ENCODE measurements at places on chromosomes 5 and 9.

DNA sequence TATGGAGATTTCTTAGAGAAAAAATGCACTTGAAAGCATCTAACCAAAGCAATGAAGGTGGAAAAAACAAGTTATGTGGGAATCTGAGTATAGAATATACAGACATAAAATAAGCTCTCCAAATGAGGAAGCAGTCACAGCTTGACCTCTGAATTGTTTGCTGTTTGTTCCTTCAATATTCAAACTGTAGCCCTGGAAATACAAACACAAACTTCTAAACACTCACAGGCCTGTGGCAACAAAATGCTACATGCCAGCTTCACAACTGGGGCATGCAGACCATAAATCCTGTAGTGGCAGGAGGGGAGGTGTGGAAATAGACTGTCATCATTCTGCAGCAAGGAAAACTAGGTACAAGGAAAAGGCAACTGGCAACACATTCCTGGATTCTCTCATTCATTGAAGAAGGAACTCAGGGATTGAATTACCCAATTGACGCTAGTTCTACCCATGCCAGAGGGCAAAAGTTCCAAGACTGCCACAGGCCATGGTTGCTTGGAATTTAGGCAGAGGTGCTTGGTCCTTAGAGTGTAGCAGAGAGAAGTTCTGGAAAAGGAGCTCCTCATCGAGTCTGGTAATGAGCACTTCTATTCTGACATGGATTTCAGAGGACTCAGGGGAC lies 349.6 kb downstream of the PDE4D start:
- no peak for DNase-seq

DNA sequence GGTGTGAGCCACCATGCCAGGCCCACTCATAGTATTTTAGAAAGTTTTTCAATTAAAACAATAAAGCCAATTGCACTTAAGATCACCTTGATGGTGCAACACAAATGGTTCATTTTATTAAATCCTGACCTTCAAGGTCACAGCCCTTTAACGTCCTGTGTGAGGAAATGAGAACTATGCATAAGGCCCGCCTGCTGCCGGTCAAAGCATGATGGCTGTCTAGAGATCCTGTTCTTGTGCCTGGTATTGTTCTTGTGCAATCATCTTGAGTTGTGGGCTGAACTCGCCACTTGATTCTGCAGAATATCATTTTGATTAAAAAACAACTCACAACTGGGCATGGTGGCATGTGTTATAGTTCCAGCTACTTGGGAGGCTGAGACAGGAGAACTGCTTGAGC lies 43.6 kb upstream of the FBXW11 start:
- DNase-seq, result no peak

DNA sequence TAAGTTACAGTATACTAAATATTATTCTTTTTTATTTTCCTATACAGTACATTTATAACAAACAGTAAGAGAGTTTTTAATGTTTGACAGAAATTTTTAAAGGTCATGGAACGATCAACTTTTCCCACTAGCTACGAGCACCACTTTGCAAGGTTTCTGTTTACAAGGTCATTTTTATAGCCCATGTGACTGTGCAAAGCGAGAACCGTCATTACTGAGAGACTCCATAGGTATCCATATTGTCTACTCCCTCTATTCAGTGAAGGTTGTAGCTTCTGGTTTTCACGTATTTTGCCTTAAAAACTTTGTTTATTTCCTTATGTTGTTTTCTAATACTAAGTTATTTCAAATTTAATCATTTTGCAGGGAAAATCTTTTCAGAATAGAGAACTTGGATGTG lies 186.3 kb upstream of the RGMB start:
- no peak for DNase-seq

- DNase-seq, result peak; percentile 2
Measured at GRCh38 chr5:119478781-119479180, 26.5 kb downstream of the HSD17B4 start.

GRCh38 chr5:112186401-112186990 lies 232.6 kb downstream of the EPB41L4A start:
- DNase-seq, result peak; percentile 61

DNA sequence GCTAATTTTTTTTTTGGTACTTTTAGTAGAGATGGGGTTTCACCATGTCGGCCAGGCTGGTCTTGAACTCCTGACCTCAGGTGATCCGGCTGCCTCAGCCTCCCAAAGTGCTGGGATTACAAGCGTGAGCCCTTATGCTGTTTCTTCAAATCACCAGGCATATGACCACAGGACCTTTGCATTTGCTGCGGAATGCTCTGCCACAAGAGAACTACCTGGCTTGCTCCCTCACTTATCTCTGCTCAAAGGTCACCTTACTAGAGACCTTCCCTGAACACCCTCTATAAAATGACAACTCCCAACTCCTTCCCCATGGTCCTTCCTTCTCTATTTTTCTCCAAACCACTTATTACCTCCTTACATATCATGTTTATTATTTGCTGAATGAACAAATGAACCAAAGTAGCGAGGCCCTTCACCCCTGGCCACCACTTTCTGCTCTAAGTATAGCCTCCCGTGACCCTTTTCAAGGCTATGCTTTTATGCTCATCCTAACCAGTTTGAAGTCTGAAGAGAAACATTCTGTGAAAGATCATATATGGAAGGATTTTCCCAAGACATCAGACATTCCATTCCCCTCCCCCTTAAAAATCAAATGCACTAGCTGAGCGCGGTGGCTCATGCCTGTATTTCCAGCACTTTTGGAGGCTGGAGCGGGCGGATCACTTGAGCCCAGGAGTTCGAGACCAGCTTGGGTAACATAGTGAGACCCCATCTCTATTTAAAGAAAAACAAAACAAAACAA lies 1.3 kb downstream of the ZER1 start:
- no peak for DNase-seq

DNA sequence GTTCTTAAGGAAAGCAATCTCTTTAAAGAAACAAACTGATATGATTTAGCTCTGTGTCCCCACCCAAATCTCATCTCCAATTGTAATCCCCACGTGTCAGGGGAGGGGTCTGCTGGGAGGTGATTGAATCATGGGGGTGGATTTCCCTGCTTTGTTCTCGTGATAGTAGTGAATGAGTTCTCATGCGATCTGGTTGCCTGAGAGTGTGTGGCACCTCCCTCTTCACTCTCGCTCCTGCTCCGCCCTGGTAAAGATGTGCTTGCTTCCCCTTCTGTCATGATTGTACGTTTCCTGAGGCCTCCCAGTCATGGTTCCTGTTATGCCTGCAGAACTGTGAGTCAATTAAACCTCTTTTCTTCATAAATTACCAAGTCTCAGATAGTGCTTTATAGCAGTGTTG lies 412.7 kb upstream of the SMC2 start:
- no peak for DNase-seq

GRCh38 chr9:97560851-97561250 lies 59.4 kb downstream of the TMOD1 start:
- DNase-seq, result no peak

Measured in foreskin fibroblast (primary cell).